Central memory CD8-positive, alpha-beta T cell (primary cell): ENCODE measurements at places on chromosomes 5 and 9.

- H3K4me3 ChIP-seq, result no peak overlapping the region
- H3K27ac ChIP-seq, result no peak overlapping the region
- no peaks in the 10 kb centered on the region for H3K4me1 ChIP-seq
- DNase-seq, result no peak
- H3K36me3 ChIP-seq, result no peaks in the 10 kb centered on the region
- no peaks in the 10 kb centered on the region for H3K27me3 ChIP-seq
Observed at GRCh38 chr5:130074820-130075219, 170.6 kb downstream of the CHSY3 start.

- peaks cover 27% of the 10 kb centered on the region for H3K36me3 ChIP-seq
- no peak overlapping the region for H3K27ac ChIP-seq
- DNase-seq, result no peak
Observed at GRCh38 chr5:80152778-80153177, 103.1 kb downstream of the SERINC5 start.

DNA sequence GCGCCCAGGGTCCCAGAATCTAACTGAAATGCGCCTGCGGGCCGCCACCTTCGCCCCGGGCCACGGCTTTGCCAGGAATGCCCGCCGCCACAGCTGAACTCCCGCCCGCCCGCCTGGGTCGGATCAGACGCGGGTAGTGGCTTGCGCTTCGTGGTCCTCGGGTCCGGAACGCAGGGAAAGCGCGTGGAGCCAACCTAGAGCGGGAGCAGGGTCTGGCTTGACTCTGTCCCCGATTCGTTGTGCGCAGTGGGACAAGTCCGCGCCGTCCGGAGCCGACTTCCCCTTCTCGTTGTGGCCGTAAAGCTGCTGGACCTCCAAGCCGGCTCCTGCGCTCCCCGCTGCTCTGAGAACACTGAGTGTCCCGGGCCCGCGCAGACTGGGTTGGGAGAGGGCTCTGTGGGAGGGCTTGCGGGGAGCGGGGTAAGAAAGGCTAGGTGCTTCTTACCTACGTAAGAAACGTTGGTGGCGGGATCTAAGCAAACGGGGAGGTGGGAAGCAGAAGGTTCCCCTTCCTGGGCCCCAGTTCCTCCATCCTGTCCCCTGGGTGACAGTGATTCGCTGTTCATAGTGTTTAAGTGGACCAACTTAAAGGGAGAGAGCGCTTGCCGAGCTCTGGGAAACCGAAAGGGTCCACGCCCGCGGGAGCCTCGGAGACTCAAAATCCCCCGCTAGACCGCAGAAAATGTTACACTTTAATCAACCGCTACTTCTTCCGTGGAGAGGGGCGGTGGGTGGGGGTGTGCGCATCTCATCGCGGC, 4.4 kb upstream of the FOXE1 start:
- peaks cover 11% of the 10 kb centered on the region for H3K4me1 ChIP-seq
- H3K27ac ChIP-seq, result no peak overlapping the region
- H3K27me3 ChIP-seq, result peaks cover 86% of the 10 kb centered on the region
- H3K4me3 ChIP-seq, result peak overlapping the region; percentile 53
- peaks cover 2% of the 10 kb centered on the region for H3K36me3 ChIP-seq
- DNase-seq, result no peak

DNA sequence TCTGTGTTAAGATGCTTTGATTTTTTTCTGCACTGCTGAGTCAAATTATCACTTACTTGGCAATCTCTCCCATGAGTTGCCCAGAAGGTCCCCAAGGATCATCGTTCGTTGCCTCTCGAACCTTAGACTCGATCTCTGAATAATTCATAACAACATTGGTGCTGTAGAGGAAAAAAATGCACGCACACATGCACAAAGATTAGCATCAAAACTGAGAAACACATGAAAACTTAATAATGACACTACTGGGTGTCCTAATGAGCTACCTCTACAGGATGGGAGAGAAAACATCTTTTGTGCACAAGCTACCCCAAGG, 41.6 kb downstream of the CLINT1 start:
- H3K4me3 ChIP-seq, result no peak overlapping the region
- no peak overlapping the region for H3K27ac ChIP-seq
- no peak for DNase-seq
- peaks cover 16% of the 10 kb centered on the region for H3K4me1 ChIP-seq
- H3K36me3 ChIP-seq, result peaks cover 22% of the 10 kb centered on the region
- no peaks in the 10 kb centered on the region for H3K27me3 ChIP-seq

- H3K27ac ChIP-seq, result no peak overlapping the region
- no peak overlapping the region for H3K4me3 ChIP-seq
- H3K36me3 ChIP-seq, result no peaks in the 10 kb centered on the region
- peaks cover 33% of the 10 kb centered on the region for H3K4me1 ChIP-seq
- DNase-seq, result no peak
- H3K27me3 ChIP-seq, result no peaks in the 10 kb centered on the region
Observed at GRCh38 chr9:85871008-85871407, 69.9 kb upstream of the NAA35 start.

GRCh38 chr9:78267889-78268288, 29.0 kb upstream of the PSAT1 start:
- peaks cover 45% of the 10 kb centered on the region for H3K36me3 ChIP-seq
- DNase-seq, result no peak
- H3K27ac ChIP-seq, result no peak overlapping the region
- H3K4me3 ChIP-seq, result no peak overlapping the region

DNA sequence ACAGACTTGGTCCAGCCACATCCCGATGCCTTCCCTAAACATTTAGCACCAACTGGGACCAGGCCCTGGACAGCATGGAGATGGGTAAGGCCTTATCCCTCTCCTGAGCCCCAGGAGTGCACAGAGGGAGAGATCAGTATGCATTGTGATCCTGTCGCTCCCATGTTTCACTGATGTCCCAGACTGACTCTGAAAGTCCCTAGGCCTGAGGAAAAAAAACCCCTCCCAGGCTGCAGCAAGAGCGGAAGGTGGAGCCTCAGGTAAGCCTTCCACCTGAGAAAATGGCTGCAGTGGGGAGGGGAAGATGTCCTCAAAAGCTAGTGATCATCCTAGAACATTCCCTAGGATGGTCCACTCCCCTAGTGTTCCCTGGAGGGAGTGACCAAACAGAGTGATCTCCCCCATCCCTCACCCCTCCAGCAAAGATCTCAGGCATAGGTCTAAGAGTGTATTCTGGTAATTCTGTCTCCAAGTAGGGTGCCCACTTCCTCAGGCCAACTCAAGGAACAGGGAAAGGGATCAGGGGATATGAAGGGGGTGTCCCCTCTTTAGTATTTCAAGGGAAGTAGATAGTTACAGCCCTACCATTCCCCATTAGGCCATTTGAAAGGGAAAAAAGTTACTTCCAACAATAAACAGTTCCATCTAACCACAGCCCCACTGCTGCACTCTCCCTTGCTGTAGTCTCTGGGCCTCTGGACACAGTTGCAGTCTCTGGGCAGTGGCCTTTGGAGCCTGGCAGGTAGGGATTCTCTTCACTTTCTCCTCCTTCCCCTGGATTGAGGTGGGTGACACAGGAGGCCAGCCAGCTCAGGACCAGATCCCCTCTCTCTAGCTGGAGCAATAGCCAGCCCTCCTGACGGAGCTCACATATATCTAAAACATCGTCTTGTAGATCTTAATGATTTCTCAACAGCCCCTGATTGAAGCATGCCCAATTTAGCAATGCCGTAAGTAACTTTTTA, 6.8 kb upstream of the CXXC5 start:
- H3K4me1 ChIP-seq, result peaks cover 47% of the 10 kb centered on the region
- no peak overlapping the region for H3K4me3 ChIP-seq
- no peaks in the 10 kb centered on the region for H3K27me3 ChIP-seq
- no peak for DNase-seq
- no peak overlapping the region for H3K27ac ChIP-seq
- peaks cover 13% of the 10 kb centered on the region for H3K36me3 ChIP-seq

DNA sequence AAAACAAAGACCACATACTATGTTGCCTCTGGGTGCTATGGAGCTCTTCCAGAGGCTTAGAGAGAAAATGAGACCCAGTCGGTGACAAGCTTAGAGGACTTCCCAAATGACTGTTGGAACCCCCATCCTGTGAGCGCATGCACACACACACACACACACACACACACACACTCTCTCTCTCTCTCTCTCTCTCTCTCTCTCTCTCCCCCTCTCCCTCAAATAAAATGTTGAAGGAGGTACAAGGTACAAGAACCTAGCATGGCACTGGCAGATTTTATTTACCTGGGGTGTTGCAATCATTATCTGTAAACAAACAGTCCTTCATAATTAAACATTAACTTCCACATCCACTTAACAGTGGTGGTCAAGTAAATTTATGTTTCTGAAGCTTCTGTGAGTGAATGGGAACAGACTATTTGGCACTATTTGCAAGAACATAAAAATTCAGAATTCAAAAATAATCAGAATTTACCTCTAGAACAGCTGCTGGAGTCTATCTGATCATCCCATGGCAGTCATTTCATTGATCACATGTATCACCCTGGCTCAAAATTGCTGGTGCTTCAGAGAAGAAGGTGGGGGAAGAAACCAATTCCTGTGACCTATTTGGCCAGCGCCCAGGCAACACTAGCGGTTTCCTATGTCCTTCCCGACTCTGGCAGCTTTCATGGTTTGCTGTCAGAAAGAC, 24.9 kb downstream of the TRPM3 start:
- no peak overlapping the region for H3K27ac ChIP-seq
- H3K4me1 ChIP-seq, result no peaks in the 10 kb centered on the region
- H3K36me3 ChIP-seq, result no peaks in the 10 kb centered on the region
- peaks cover 9% of the 10 kb centered on the region for H3K27me3 ChIP-seq
- DNase-seq, result no peak

DNA sequence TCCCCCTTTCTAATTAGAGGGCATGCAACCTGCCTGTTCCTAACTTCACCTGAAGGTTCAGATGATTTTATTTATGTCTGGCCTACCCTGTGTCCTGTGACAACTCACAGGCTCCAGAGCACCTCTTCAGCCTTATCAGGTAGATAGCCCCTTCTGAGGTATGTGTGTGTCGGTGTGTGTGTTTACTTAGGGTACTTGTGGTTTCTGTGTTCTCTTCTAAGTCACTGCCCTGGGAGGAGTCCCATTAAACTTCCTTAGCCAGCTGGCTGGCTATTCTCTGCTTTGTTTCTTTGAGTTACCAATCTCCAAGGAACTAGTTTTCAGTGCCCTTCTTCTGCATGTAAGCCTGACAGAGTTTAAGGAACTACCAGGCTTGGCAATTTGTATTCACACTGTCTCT, 74.9 kb downstream of the UNC13B start:
- no peak overlapping the region for H3K4me3 ChIP-seq
- peaks cover 21% of the 10 kb centered on the region for H3K27me3 ChIP-seq
- no peaks in the 10 kb centered on the region for H3K4me1 ChIP-seq
- H3K36me3 ChIP-seq, result no peaks in the 10 kb centered on the region
- DNase-seq, result no peak

DNA sequence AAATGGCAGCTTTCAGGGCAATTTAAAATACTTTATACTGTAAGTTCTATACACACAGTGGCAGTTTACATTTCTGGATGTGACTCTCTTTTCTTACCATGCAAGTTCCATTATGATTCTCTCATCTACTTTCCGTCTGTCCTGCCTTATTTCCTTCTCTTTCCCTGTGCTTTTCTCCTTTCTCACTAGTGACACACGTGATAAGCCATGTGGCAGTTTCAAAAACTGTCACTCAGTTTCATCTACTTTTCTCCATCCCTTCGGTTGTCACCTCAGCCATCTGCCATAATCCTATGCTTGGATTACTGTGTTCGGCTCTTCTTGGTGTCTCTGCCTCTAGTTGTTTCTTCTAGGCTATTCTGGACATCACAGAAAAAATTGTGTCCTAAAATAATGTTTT, 46.8 kb upstream of the ATG10 start:
- peaks cover 13% of the 10 kb centered on the region for H3K27me3 ChIP-seq
- no peaks in the 10 kb centered on the region for H3K4me1 ChIP-seq
- H3K4me3 ChIP-seq, result no peak overlapping the region
- no peak for DNase-seq
- H3K27ac ChIP-seq, result no peak overlapping the region

- peaks cover 66% of the 10 kb centered on the region for H3K27me3 ChIP-seq
- peaks cover 15% of the 10 kb centered on the region for H3K4me1 ChIP-seq
- DNase-seq, result no peak
Observed at GRCh38 chr5:135027266-135027696, 6.7 kb downstream of the PITX1 start.

GRCh38 chr5:73531356-73531755, 33.1 kb downstream of the BTF3 start:
- H3K27ac ChIP-seq, result no peak overlapping the region
- no peaks in the 10 kb centered on the region for H3K4me1 ChIP-seq
- H3K27me3 ChIP-seq, result peaks cover 43% of the 10 kb centered on the region
- no peak for DNase-seq

DNA sequence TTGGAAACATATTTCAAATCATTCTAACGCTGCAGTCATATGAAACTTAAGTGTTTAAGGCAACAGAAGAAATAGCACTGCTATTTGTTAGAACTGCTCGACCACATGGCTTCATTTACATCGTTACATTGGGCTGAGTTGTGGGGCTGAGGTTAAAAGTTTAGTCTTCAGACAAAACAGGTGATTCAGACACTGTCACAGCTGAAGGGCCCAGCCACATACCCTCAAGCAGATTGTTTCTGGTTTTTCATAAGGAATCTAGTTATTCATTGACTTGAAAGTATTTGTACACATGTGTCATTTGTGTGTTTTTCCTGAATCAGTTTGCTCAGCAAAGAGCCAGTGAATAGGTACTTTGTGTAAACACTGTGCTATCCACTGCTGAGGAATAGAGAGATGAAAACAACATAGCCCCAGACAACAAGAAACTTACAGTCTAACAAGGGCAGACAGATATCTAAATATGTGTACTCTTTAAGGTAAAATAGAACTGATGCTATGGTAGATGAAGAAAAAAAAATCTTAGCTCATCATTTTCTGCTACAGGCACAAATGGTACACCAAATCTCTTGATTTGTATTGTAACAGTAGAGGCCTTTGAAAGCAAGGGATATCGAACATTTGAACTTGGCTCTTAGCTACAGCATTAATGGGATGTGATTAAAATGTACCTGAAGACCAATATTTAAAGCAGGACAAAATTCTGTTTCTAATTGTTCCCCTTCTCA, 357.6 kb upstream of the RPS23 start:
- no peaks in the 10 kb centered on the region for H3K36me3 ChIP-seq
- no peak overlapping the region for H3K4me3 ChIP-seq
- no peaks in the 10 kb centered on the region for H3K4me1 ChIP-seq
- no peak for DNase-seq

DNA sequence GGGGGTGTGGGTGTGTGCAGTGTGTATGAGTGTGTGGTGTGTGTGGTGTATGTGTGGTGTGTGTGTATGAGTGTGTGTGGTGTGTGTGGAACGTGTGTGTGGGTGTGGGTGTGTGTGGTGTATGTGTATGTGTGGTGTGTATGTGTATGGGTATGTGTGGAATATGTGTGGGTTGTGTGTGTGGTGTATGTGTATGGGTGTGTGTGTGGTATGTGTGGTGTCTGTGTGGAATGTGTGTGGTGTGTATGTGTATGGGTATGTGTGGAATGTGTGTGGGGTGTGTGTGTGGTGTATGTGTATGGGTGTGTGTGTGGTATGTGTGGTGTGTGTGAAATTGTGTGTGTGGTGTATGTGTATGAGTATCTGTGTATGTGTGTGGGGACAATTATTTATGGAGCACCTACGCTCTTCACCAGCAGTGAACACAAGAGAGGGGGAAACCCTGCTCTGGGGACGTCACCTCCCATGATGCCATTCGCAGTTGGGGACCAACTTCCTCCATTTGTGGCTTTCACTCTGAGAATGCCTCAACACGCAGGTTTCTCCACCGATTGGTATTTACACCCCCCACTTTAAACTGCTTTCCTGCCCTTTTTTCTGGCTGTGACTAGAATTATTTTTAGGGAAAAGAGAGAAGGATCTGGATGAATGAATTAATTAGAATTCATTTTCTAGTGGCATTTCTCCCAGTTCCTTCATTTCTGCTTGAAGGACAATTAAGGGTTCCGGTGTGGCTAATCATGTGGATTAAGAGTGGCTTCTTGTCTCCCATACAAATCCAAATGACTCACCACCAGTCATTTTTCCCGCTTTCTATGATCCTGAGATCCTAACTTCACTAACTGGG, 238.1 kb downstream of the ROR2 start:
- no peak overlapping the region for H3K4me3 ChIP-seq
- H3K27ac ChIP-seq, result no peak overlapping the region
- peaks cover 2% of the 10 kb centered on the region for H3K36me3 ChIP-seq
- H3K4me1 ChIP-seq, result no peaks in the 10 kb centered on the region
- H3K27me3 ChIP-seq, result peaks cover 11% of the 10 kb centered on the region
